HAP-1 (cell line): ENCODE measurements at places on chromosomes 6 and 20.
A peak's percentile ranks its signal among the peaks of the same experiment; 100 is the strongest.

DNA sequence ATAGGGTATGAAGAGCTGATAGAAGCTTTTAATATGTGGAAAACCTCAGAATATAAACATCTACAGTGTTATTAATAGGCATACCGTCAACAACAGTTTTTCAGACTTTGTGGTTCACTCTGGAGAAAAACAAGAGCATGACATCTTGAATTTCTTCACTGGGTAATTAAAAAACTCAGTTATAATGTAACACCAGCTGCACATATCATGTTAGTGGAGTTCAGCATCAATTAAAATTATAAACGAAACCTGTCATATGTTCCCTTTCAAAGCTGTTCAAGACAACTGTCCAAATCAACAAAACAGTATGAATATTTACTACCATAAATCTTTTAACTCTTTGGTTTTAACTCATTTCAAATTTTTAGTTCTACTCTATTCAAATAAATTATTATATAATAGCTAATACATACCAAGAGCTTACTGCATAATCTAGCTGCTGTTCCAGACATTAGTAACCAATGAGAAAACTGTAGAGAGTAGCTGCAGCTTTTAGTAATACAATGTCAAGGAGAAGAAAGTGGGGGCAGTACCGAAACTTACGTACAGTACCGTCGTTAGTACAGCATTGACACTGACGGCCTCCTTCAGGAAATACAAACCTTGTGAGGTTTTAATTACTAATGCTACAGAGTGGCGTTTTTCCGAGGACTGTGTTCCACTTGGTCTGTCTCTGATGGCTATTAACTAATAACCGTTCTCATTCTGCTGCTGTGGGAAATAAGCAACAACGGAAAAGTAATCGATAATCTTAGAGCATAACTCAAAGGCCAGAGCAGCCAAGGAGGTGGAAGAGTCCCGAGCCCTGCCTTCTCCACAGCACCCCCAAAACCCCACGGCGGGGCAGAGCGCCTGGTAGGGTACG is 532 bp upstream of the PM20D2 start:
- DNase-seq = peak; percentile 19

DNA sequence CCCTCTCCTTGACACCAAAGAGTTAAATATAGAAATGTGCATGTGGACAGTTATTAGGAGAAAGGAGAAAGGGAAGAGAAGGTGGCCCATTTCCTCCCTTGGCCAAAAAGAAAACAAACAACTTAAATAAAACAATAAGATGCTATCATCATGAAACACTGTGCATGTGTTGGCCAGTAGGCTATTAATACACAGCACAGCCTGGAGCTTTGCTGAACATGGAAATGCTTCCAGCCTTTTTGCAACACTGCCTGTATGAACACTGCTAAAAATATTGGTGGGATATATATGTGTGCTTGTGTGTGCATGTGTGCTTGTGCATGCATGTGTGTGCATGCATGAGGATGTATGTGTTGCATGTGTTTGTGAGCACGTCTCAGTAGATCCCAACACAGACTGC is 100.4 kb downstream of the LY86 start:
- no peak for DNase-seq

DNA sequence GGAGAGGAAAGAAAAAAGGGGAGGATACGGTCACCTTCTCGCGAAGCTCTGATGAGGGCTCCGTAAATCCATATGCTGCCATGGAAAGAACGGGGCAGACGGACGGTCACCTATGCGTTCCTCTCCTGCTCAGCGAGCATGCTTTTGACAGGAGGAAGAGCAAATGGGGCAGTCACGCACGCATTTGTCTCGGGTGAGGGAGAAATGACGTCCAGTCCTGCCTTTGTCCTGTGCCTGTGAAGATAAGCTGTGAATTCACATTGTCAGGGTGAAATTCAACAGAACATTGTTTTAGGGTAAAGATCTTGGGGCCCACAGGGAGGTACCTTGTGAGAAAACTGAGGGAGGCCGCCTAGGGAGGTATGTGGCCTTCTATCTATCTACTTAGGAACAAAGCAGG is 83.8 kb downstream of the IRF4 start:
- DNase-seq = no peak

GRCh38 chr6:102853249-102853955 is 1459.9 kb downstream of the GRIK2 start:
- no peak for DNase-seq

- peak; percentile 43 for DNase-seq
Observed at GRCh38 chr6:152636609-152637295, 410 bp downstream of the SYNE1 start.

GRCh38 chr6:33508935-33509926 is 54.9 kb downstream of the ZBTB9 start:
- DNase-seq = no peak

DNA sequence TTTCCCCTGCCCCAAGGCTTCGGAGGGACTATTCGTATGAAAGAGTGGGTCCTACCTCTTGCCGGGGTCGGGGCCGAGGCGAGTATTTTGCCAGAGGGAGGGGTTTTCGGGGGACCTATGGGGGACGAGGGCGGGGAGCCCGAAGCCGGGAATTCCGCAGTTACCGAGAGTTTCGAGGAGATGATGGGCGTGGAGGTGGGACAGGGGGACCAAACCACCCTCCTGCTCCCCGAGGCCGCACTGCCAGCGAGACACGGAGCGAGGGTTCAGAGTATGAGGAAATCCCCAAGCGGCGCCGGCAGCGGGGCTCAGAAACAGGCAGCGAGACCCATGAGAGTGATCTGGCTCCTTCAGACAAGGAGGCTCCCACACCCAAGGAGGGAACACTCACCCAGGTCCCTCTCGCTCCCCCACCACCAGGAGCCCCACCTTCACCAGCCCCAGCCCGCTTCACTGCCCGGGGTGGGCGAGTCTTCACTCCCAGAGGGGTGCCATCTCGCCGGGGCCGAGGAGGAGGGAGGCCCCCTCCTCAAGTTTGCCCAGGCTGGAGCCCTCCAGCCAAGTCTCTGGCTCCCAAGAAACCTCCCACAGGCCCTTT is 11.3 kb downstream of the PRRC2A start:
- DNase-seq = no peak

- DNase-seq = no peak
Observed at GRCh38 chr6:16163066-16163465, 34.2 kb downstream of the MYLIP start.
